ENCODE measurements at places on chromosomes 4 and X.

GRCh38 chr4:36196145-36196913 lies 48.0 kb downstream of the ARAP2 start:
- no peak for DNase-seq

DNA sequence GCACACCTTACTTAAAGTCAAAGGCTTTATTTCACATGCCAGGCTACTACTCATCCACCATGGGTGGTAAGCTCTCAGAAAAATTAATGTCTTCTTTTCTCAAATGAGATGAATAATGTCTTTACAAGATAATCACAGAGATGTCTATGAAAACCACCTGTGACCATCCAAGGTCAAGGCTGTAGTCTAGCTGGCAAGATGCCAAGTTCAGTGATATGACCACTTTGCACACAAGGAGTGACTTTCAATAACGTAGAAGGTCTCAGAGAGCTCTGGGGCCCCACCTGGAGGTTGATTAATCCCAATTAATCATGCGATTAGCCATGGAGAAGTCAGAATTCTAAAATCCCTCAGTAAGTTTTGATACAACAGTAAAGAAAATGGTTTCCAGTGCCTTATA lies 20.5 kb downstream of the ANOS1 start:
- DNase-seq, result no peak

- no peak for DNase-seq
Observed at GRCh38 chr4:67632492-67632891, 68.5 kb downstream of the UBA6 start.

- no peak for DNase-seq
Observed at GRCh38 chrX:121761845-121762244, 714.4 kb downstream of the GLUD2 start.

GRCh38 chrX:123809854-123810375 lies 49.9 kb upstream of the XIAP start:
- no peak for DNase-seq

- DNase-seq, result no peak
Observed at GRCh38 chr4:4969298-4969697, 50.0 kb downstream of the CYTL1 start.

DNA sequence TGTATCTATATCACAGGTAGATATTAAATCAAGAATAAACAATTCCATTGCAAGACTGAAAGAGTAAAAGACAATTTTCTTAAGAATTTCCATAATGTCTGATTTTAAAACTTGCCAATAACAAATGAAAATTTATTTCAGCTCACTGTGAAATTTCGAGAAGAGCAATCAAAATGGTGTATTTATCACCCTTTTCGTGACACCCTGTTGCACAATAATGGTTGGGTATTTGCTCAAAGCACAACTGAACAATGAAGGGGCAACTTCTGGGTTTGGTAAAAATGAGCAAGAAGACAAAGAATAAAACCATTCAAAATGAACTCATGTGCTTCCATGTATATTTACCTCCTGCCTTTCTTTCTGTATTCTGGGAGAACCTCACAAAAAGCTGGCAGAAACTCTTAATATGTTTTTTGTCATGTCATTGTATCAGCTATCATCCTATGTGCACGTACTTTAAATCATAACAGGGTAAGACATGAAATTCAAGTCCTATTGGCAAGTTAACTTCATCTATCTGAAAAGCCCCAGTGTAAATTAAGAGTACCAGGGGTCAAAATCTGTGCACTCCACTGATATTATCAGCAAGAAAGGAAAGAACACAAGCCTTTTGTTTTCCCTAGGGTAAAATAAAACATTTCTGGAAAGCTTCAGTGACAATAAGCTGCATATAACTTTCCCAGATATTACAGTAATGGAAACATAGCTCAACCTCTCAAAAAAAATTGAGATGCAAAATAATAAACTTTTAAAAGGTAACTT lies 126.9 kb upstream of the CBR4 start:
- DNase-seq, result no peak

- no peak for DNase-seq
Observed at GRCh38 chrX:24696294-24696693, 2.6 kb downstream of the POLA1 start.

- DNase-seq, result no peak
Observed at GRCh38 chr4:145196747-145197146, 16.4 kb upstream of the OTUD4 start.

DNA sequence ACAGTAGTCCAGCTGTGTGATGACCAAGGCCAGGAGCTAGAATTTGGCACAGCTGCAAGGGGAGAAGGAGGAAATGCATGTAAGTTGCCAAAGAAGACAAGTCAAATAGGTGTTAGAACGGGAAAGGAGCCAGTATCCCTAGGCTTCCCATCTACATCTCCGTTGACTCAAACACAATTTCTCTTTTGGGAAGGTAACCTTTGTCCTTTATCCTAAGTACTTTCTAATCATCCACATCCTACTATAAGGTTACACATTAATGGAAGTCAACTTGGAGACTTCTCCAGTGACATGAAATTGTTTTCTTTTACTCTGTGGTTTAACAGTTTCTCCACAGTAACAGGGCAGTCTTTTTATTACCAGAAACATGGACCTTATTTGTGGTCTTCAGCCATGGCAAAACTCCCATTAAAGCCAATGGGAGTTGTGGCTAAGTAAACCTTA lies 620.0 kb downstream of the ANKRD50 start:
- no peak for DNase-seq

DNA sequence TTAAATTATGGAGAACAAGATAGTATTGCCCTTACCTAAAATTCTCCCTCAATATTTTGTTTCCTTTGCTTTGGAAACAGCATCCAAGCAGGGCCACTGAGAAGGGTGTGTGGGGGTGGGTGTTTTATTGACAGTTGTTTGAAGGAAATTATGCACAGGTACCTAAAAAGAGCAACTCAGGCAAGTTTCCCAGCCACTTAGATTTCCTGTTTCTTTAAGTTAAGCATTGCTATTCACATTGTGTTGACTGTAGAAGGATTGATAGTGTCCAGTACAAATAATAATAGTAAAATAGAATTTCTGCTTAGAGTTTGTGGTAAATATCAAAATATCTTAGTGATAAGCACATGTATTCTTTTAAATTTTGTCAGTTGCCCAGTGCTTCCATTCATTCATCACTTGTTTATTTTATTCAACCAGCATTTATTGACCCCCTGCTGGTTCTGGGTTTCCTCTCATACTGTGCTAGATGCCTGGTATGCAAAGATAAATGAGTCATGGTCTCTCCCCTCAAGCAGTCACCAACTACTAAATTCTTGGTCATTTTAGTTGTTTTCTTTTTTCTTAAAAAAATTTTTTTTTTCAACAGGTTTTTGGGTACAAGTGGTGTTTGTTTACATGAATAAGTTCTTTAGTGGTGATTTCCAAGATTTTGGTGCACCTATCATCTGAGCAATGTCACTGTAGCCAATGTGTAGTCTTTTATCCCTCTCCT lies 50.0 kb downstream of the GALNT7 start:
- no peak for DNase-seq

- DNase-seq, result no peak
Observed at GRCh38 chr4:158129694-158130093, 43.1 kb downstream of the GASK1B start.

DNA sequence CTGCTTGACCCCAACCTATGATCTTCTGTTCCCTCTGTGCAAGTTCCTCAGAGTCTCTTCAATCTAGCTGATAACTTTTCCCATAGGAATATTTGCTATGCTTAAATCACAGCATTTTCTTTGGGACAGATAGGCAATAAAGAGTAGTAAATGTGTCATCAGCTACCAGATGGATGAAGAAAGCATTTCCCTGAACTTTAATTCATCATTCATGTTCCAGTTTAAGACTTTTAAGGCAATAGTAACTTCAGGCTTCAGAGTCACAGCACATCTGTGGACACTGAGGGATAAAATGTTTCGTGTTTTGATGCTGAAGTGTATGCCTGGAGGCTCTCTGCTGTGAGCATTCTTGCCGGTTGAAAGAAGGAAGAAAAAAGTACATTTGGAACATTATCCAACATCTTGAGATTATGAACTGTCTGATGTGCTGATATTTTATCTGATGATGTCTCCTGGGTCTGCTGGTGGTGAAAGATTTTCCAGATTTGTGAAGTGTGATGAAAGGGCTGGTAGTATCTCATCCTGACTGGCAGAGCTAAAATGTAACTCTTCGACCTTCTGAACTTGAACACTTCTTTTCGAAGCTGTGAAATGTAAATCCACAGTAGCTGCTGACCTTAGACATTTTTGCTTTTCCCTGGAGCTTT lies 133.7 kb downstream of the DCLK2 start:
- DNase-seq, result no peak

- no peak for DNase-seq
Observed at GRCh38 chr4:82791179-82791578, 7.4 kb downstream of the SCD5 start.

DNA sequence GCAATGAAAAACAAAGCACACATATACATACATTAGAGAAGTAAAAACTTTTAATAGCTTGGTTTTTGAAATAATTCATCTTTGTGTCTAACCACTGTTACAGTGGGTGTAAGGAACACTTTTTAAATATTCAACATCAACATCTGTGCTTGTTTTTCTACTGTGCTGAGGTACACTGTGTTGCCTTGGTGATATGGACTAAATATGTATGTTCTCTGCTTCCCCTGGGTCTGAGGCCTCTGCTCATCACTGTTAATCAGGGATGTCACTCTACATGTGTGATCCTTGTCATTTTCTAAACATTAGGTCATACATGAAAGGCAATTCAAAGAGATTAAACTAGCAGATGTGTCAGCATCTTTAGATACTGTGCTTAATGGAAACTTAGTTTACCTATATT lies 10.9 kb downstream of the MCTS1 start:
- no peak for DNase-seq

DNA sequence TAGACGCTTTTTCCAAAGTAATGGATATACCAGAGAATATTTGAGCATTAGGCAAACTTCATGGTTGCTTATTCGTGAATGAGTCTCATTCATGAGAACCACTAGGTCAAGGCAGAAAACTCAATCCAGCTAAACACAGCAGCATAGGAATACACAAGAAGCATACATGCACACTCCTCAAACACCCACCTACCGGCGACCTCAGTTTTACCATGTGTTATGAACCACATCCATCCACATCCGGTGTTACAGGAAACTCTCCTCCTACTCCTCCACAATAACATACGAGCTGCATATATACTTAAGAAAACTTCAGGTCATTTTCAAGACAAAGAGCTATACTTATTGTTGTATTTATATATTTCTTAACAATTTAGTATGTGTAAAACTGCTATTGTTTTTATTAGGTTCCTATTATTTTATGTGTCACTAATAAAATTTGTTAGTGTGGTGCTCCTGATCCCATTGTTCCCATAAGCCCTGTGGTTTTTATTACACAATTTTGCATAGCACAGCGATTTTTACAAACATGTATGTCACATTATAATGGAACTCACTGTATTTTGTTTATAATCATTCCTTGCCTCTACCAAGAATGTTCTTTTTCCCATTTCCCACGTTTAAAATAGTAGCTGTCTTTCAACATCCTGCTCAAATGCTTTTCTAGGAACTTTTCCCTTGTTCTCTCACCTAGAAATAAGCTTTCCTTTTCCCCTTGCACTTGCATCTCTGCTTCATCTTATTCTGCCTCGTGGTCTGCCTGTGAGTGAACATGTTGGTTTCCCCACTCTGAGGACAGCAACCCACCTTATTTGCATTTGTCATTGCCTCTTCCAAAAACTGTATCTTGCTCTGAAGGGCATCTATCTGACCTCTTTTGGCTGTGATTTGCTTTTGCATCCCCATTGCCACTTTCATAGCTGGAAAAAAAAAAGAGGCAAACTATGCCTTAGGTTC lies 48.3 kb downstream of the STBD1 start:
- no peak for DNase-seq

DNA sequence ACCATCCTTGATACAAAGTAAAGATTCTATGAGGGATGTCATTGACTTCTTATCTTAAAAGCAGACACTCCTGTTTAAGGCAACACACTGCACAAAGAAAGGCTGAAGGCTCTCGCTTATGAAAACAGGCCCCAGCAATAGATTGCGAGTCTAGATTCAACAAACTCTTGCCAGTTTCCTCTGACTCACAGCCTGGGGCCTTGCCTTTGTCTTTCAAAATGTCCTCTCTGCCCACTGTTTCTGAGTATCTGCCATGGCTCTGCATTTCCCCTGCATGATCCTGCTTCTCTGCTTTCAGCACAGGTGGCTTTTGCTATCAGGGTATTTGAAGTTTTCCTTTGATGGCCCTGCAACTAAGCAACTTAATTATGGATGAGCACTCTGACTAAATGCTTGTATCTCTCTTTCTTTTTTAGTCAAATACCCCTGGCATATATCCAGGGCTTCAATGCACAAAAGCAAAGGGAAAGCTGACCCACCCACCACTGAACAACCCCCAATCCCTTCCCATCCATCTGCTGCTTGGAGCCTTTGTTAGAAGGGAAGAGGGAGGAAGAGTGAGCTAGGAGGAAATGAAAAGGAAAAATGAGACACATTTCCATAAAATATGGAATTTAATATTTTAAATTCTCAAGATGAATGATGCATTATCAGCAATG lies 32.2 kb downstream of the NDP start:
- no peak for DNase-seq

- DNase-seq, result no peak
Observed at GRCh38 chr4:137892134-137892533, 350.0 kb downstream of the SLC7A11 start.

GRCh38 chr4:180377741-180378140 lies 1865.5 kb upstream of the TENM3 start:
- DNase-seq, result no peak

DNA sequence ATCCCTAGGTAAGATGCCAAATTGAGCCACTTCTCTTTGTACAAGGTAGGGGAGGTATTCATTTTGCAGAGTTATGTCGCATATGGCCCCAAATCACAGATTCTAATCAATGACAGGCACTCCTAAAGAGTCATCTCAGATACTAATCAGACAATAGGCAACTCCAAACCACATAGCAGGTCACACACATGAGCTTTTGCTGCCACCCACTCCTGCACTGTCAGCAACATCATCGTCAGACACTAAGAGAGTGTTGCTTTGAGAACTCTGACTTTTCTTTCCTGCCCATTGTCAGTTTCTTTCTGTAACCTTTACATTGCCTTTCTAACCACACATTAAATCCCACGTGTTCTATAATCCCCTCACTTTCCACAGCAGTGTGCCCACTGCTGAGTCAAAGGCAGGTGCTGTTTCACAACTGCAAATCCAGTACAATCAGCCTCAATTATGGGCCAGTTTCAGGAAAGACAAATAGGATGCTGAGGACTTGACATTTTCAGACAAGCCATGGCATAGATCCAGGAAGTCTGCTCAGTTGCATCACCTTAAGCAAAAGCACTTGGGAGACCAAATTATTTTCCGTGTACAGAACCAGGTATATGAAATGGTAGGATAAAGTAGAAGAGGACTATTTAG lies 23.5 kb downstream of the TMEM31 start:
- peak; percentile 8 for DNase-seq

- DNase-seq, result no peak
Observed at GRCh38 chrX:150037041-150037440, 98.8 kb upstream of the EOLA2 start.

DNA sequence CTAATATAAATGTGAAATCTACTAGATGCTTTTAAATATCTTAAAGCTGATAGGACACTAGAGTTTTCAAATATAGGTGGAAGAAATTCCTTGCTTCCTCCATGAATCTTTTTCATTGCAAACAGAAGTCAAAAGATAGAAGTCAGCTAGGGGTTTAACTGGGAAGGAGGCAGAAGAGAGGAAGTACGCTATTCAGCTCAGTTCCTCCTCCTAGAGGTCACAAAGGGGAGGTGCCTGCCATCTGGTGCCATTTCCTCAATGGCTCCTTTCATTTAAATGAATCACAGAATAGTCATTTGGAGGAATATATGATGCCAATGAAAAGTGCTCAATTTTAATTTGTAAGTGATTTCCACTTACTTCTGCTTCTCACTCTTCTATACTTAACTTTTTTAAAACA lies 8.5 kb downstream of the COL25A1 start:
- no peak for DNase-seq

GRCh38 chr4:16790508-16790907 lies 107.9 kb downstream of the LDB2 start:
- DNase-seq, result no peak
